ENCODE measurements at places on chromosomes 6 and 20. TPM values are rescaled to one million over a fixed set of nuclear protein-coding genes. Genes with fewer than 3 reads are reported as not detected.

DNA sequence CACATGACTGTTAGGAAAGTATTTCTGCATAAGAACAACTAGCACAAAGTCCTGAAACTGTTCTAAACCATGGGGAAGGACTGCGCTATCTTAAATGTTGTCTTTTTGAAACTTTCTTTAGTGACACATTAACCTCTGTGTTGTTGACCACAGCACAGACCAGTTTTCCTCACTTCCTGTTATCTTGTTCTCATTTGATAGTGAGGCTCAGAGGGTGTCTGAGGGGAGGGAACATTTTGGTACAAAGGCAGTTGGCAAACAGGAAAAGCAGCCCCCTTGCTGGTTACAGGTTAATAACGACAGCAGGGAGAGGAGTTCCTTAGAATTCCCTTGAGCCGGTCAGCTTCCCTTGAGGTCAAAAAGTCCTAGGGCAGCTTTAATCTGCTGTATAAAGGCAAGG, 143.5 kb upstream of the BMP2 start:
- DNase-seq, result no peak

The ADTRP gene
- total RNA-seq, result not detected

DNA sequence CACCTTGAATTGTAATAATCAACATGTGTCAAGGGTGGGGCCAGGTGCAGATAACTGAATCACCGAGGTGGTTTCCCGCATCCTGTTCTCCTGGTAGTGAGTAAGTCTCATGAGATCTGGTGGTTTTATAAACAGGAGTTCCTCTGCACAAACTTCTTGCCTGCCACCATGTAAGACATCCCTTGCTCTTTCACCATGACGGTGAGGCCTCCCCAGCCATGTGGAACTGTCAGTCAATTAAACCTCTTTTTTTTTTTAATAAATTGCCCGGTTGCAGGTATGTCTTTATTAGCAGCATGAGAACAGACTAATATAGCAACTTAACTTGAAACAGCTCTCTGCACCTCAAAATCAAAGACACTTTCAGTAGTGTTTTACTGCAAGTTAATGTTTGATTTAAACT, 121.6 kb downstream of the OGFRL1 start:
- DNase-seq, result no peak

DNA sequence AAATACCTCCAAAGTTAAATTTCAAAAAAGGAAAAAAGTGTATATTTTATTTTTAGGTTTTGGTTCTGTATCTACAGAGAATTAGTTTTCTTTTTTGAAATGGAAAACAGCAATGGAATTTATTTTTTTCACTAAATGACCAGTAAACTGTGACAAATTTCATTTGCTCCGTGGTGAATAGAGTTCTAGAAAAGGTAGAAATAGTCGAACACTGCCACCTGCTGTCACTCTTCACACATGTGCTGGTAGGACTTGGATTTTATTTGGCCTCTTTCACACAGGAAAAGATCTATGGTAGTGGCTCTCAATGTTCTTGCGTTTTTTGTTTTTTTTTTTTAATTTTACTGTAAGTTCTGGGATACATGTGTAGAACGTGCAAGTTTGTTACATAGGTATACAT, 312.5 kb downstream of the EYA4 start:
- no peak for DNase-seq

DNA sequence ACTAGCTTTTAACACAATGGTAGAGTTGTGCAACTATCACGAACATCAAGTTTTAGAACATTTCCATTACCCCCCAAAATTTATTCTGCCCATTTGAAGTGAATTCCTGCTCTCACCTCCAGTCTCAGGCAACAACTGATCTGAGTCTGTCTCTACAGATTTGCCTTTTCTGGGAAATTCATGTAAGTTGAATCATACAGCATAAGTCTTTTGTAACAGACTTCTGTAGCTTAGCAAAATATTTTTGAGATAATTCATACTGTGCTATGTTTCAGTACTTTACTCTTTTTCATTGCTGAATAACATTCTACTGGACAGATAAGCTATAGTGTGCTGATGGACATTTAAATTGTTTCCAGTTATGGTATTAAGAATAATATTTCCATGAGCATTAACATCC, 447.3 kb upstream of the GJE1 start:
- no peak for DNase-seq

The GJA1 gene
- 199 TPM for total RNA-seq

The TRAPPC3L gene
- not detected for total RNA-seq

The SYCP2L gene
- total RNA-seq, result 0.63 TPM

Measured in thoracic aorta (tissue), 2 donors.